ENCODE measurements at places on chromosomes 6 and 20.

GRCh38 chr20:12581644-12582289 lies 427.0 kb upstream of the SPTLC3 start:
- DNase-seq, result no peak

GRCh38 chr6:166450167-166450873 lies 67.6 kb upstream of the MPC1 start:
- DNase-seq, result no peak

- DNase-seq, result peak; percentile 33
Measured at GRCh38 chr20:63054681-63055240, 48.0 kb upstream of the BHLHE23 start.

- DNase-seq, result no peak
Measured at GRCh38 chr6:6024220-6024619, 17.5 kb upstream of the NRN1 start.

GRCh38 chr6:35583893-35584688 lies 71.4 kb upstream of the TULP1 start:
- peak; percentile 79 for DNase-seq

DNA sequence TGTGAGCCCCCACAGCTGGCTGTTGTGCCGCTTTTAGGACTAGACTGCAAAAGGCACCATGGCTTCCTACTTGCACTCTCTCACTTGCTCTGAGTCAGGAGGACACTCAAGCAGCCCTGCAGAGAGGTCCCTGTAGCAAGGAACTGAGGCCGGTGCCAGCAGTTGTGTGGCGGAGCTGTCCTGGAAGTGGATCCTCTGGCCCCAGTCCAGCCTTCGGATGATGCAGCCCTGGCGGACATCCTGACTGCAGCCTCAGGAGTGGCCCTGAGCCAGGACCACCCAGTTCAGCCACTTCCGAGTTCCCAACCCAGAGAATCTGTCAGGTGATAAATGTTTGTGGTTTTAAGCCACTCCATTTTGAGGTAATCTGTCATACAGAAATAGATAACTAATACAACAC lies 17.5 kb downstream of the CTCFL start:
- DNase-seq, result peak; percentile 72

GRCh38 chr6:170305805-170306323 lies 694 bp upstream of the FAM120B start:
- no peak for DNase-seq

DNA sequence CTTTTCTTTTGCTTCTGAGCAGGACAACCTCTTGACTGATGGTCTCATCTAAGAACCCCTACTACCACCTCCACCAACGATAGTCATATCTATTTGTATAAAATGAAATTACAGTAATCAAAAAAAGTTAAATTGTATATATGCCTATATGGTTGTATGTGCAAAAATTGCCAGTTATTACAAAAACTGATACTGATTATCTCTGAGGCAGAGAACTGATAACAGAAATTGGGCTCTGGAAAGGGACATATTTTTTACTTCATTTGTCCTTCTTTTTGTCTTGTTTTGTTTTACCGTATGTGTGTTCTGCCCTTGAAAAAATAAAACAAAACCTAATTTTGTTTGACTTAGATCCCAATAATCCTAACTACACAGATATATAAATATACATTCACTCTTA lies 574.4 kb upstream of the NOX3 start:
- no peak for DNase-seq

DNA sequence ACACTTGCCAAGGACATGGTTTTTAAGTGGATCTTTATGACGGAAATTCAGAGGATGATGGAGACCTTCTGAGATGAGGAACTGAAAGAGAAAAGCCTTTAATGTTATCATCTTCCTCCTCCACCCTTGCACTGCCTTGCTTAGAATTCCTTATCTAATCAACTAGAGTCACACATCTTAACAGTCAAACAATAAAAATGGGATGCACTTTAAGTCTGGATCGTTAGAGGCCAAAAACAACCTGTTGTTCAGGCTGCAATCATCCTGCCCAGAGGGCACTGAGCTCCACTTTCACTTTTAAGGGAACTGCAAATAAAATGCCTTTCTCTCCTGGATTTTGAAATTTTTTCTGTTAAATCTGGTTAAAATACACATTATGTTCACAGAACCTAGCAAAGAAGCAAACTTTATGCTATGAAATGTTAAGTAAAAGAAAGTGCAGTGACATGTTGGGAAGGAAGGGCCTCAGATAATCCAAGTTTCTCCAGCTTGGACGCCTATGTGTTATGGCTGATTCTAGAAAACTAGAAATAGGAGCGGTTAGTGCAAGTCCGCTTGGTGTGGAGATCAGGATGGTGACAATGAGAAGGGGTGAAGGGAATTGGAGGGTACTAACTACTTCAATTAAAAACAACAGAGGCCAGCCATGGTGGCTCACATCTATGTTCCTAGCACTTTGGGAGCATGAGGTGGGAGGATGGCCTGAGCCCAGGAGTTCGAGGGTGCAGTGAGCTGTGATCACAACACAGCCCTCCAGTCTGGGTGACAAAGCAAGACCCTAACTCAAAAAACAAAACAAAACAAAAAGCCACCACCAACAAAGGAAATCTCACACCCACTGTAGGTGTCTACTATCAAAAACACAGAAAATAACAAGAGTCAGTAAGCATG lies 66.4 kb upstream of the KIF13A start:
- DNase-seq, result no peak

- no peak for DNase-seq
Measured at GRCh38 chr20:43265449-43265848, 75.7 kb upstream of the PTPRT start.
